ENCODE measurements at places on chromosomes 6 and 20.

- no peak for DNase-seq
Observed at GRCh38 chr6:3314621-3315467, 56.1 kb downstream of the PSMG4 start.

DNA sequence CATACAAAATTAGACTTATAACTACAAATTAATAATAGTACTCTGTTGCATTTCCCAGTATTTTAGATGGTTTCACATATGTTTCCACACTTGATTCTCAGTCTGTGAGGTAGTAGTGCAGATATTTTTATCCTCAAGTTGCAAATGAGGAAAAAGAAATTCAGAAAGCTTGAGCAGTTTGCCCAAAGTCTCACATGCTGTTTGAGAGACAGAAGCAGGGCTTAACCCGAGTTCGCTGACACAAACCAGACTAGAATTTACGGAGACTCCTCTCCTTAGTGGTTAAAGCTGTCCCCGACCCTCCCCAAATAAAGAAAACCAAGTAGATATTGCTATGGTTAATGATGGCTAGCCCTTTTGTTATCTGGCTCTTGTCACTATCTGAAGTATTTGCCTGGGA lies 126.2 kb downstream of the TIAM2 start:
- no peak for DNase-seq

DNA sequence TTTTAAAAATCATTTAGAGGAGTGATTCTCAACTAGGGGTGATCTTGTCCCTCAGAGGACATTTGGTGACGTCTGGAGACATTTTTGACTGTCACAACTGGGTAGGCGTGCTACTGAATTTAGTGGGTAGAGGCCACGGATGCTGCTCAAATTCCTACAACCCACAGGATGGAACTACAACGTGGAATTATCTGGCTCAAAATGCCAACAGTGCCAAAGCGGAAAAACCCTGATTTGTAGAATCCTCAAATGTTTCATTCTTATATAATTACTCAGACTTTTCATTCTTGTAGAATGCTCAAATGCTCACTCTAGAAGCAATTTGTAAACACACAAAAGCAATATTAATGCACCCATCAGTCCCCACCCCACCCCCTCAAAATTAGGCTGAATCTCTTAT lies 229.8 kb downstream of the ZMYND8 start:
- no peak for DNase-seq

DNA sequence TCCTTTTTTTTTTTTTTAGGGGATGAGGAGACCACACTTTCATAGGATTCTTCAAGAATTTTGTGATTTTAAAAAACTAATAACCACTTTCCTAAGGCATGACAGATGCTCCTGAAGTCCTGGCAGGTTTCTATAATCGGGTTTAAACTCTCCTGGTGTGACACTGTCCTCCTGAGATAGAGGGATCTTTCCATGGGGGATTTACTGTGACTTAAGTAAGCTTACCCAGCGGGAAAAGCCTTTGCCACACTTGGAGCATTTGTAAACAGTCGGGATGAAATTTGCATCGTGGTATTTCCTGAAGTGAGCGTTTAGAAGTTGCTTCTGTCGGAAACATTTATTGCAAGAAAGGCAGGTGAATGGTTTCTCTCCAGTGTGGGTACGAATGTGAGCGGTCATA lies 16.6 kb downstream of the CTCFL start:
- DNase-seq: no peak

DNA sequence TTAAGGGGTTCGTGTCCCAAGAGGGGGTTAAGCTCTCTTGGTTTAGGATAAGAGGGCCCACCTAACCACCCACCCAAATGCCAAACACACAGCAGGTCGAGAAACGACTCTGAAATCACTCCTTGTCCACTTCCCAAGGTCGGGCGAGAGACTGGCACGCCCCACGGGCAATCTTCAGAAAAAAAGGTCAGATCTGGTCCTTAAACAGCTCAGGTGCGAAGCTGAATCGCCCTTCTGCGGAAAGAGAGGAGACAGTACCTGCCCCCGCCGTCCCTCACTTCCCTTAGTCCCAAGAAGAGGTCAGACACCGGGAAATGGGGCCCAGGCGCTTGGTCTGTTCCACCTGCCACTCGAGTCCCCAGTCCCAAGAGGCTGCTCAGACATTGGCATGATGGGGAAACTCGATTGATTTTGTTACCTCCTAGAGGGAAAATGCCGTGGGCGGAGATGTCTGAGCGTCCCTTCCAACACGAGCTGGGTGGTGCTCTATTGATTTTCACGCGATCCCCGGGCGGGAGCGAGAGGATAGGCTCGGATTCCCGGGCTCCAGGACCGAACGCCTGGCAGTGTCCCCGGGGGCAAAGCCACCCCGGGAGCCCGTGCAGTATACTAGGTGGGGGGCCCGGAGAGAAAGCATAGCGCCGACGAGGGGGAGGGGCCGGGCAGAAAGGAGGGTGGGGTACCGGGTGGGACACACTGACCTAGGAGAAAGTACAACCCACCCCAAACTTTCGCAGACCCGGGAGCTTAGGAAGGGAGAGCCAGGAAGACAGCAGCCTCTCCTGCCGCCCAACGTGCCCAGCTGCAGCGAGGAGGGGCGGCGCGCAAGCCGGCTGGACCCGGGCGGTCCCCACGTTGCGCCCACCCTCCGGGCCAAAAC lies 1.1 kb upstream of the SAMD5 start:
- no peak for DNase-seq

DNA sequence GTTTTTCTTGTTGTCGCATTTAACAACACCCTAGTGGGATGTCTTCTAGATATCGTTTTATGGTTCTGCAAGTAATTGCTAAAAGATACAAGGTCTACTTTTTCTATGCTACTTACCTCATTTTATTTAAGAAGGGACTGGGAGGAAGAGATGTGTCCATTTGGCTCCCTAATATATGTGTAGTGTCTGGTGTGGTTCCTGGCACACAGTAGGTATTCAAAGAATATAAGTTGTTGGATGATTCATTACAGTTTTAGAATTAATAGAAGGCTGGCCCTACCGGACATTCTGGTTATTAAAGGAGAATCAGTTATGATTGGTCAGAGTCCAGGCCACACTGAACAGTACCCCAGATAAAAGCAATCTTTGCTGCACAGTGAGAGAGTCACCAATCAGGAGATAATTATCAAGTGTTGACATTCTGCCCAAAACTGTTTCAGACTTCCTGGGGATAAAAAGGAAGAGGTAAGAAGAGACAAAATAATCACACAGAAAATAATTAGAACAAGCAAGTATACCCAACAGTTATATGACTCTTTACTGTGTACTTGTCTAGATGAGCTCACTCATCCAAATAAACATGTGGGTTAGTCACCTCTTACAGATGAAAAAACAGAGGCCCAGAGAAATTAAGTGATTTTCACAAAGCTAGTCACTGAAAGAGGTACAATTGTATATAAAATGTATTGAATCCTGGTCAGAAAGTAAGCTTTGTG lies 7.0 kb downstream of the TMEM244 start:
- DNase-seq: no peak

DNA sequence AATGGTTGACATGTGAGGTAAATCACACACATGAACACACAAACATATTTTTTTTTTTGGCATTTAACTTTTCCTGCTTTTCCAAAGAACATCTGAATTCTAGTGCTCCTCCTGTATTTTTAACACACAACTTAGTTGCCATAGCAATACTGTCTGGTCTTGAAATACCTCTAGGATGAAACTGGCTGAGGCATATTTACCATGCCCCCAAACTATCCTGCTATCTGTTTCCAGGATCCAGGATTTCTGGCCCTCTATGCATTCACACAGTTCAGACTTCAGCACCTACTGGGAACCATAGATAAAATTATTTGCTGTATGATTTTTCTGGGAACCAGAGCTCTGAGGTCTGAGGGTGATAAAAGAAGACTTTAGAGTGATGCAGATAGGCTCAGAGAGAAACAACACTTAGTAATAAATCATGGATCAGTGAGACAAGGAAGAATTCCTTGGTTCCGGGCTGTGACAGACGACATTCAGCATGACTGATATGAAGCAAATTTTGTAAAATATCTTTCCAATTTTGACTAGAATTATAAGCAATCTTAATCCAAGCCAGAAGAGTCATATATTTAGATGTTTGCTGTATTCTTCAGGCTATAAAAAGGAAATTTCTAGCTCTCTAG lies 359.7 kb downstream of the BTBD9 start:
- DNase-seq: no peak

- DNase-seq: no peak
Observed at GRCh38 chr20:33320006-33320405, 37.0 kb downstream of the BPIFB1 start.

DNA sequence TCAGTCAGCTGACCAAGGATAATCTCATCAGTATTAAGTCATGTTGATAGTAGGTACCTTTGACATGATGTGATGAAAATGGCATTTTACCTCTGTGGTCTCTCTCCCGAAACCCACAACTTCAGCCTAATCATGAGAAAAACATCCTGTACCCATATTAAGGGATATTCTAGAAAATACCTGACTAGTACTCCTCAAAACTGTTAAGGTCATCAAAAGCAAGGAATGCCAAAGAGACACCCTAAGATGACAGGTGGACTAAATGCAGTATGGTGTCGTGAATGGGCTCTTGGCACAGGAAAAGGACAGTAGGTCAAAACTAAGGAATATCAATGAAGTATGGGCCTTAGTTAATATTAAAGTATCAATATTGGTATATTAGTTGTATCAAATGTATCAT lies 221.4 kb downstream of the PLCB1 start:
- DNase-seq: no peak

GRCh38 chr20:63501818-63502670 lies 3.2 kb upstream of the EEF1A2 start:
- no peak for DNase-seq

DNA sequence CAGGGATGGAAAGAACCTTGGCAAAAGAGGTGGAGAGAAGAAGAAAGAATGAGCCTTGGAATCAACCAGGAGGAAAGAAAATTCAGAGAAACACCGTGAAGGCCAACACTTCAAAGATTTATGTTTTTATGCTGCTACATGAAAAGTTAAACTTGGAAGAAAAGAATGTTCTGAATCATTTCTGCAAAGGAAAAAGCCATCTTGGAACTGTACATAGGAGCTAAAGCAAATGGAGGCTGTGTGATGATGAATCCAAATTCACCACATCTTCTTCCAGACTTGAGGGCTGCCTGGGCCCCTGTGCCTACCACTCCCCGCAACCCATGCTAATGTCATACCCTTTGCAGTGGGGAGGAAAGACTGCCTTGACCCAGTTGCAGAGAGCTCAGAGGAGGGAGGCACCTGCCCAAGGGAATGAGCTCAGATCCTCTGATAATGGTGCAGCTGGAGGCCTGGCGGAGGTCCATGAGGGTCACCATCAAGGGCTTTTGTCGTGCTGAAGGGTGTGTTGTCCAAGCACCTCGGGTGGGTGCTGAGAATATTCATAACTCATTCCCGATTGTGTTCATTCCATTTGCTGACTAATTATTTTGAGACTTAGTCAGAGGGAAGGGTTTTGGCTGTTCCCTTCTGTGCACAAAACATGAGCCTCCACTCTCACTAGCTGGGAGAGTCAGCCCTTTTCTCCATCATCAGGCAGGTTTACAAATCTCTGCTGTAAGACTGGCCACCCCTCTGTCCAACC lies 245.8 kb upstream of the JAG1 start:
- DNase-seq: no peak

GRCh38 chr6:157669747-157670216 lies 153.3 kb upstream of the SNX9 start:
- no peak for DNase-seq

DNA sequence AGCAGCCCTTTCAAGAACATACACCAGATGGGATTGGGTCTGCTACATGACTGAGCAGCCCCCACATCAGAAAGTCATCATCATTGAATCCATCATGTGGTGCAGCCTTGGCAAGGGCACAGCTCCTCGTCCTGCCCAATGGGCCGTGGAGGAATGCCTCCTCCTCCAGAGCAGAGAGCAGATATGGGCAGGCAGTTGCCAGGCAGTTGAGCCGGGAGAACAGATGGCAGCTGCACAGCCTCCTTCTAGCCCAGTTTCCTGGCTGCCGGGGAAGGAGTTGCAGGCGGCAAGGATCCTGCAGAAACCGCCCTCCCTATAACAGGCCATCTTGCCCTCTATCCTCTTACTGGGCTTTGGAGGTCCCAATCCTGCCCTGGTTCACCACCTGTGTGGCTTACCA lies 11.9 kb upstream of the ZFAND3 start:
- no peak for DNase-seq

- DNase-seq: no peak
Observed at GRCh38 chr6:35363293-35363750, 21.0 kb downstream of the PPARD start.

- no peak for DNase-seq
Observed at GRCh38 chr20:64188091-64188490, 23.8 kb downstream of the MYT1 start.

DNA sequence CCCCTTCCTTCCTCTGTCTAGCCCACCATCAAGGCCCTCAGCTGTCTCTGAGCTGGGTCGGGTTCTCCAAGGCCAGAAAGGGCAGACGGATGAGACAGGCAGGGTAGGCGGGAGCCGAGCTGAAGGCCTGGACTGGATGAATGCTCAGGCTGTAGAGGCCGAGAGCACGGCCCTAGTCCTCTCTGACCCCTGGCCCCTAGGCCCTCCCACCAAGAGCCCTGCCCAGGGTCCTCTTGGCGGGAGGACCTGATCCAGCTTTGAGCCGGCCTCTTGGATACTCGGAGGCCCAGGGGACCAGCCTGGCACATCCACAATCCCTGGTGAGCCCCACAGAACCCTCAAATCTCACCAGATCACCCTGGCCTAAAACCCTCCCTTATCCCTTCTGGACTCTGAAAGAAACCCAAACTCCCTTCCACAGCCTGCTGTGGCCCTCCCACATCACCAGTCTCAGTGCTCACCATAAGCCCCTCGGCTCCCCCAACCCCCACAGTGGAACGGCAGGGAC lies 8.2 kb downstream of the ADISSP start:
- DNase-seq: no peak

DNA sequence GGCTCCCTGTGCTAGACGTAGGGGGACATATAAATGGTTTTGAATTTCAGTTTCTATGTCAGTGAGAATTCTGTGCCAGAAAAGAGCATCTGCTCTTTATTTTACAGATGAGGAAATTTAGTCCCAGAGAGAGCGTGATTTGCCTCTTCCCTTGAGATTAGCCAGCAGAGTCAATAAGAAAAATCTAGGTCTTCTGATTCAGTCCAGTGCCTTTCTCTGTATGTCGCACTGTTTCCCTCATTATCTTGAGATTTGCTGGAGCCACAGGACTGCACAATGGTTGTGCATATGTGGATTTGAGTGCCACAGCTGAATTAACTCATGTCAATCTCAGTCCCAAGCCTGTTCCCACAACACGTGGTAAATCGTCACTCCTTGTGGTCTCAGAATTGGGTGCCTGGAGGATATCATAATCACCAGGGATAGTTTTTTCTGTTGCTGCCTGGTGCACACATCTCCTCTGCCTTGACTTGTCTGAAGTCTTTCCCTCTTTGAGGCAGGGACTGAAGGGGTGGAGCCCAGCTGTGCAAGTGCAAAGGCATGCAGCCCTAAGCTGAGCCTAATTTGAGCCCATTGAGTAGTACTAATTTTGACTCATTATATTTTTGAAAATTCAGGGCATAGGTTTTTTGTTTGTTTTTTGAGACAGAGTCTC lies 276.7 kb downstream of the SOX4 start:
- no peak for DNase-seq

- no peak for DNase-seq
Observed at GRCh38 chr20:64025101-64025825, 10.7 kb upstream of the C20orf204 start.
